NCI-H748 treated with DMSO at 0.1 percent for 48 hours (cell line): ENCODE measurements at places on chromosomes 12 and 14.

GRCh38 chr14:95601650-95602049, 66.8 kb downstream of the GLRX5 start:
- no peak for DNase-seq

DNA sequence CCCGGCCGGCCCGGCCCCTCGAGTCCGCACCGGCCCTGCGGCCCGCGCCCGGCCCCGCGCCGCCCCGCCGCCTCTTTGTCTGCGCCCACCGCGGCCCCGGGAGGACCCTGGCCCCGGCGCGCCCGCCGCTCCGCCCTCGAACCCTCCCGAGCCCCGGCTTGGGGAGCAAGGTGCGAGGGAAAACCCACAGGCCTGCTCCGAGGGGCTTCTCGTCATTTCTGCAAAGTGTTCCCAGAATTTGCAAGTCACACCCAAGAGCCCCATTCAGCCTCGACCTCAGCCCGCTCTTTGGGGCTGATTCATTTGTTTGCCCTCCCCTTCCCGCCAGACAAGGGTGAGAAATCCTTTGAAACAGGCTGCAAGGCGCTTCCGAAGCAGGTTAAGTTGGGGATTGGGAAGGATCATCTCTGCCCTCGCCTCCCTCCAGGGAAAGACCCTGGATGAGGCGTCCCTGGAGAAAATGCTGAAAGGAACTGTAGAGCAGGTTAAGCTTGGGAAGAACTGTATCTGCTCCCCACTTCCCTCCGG, 325 bp upstream of the CLIP1 start:
- DNase-seq = peak; percentile 41

DNA sequence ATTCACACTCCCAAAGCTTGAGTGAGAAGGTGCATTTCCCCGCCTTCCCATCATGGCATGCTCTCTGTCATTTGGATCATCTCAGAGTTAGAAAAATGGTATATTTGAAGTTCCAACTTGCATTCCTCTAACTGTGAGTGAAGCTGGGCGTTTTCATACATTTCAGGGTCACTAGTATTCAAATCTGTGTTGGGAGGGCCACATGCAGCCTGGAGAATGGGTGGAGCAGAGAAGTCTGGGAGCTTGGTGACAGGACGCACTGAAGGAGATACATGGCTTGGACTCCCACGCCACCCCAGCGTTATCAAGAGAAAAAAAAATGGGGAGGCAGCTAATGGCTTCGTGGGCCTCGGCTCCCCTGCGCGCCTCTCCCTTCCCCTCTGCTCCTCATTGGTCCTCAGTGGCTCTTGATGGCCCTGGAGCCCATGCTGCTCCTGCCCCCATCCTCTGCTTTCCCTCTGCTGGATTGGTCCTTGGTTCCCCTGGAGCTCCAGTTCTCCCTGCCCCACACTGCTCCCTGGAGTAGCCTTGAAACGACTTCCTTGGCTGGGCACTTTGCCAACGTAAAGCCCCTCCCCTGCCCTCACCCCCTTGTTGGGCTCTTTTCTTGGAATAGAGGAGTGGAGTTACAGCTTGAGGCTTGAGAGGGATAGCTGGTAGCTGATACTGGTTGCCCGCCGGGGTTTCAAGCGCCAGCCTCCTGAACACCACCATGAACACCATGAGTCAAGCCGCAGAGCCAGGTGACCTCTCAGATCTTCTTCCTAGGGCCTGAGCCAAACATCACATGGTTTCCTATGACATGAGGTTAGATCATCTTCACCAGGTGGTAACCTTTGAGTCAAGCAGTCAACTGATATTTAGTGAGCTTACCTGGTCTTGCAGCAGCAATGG, 139.6 kb downstream of the PRKCH start:
- DNase-seq = no peak

DNA sequence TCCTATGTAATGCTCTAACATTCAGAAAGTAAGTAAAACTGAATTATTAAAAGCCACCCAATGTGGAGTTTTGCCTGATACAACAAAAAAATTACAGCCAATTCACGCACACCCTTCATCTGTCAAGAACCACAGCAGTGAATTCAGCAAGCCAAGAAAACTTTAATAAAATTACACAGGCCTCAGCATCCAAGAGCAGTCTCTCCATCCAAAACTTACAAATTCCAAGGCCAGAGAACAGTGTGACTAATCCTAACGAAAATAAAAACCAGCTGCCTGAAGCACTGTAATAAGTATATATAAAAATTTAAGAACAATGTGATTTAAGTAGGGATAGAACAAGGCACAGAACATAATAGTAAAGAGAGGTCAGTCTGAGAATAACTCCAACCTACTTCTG, 54.2 kb downstream of the SIX6 start:
- DNase-seq = no peak

GRCh38 chr12:132405742-132406251, 76.4 kb upstream of the GALNT9 start:
- no peak for DNase-seq

DNA sequence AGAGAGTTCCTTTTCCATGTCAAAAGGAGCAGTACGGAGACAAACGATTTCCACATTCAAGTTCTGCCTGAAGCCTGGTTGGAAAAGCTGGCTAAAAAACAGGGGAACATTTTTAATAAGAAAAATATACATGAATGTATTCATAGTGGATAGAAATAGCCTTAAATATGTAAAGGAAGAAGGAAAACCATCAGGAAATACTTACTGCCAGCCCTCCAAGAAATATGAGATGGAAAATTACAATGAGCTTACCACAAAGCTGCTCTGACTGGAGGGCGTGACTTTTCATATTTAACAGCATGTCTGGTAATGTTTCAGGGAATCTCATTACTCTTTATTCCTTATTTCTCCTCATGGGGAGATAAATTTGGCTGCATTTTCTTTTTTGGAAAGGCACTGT, 75.9 kb upstream of the ZDHHC17 start:
- DNase-seq = no peak

DNA sequence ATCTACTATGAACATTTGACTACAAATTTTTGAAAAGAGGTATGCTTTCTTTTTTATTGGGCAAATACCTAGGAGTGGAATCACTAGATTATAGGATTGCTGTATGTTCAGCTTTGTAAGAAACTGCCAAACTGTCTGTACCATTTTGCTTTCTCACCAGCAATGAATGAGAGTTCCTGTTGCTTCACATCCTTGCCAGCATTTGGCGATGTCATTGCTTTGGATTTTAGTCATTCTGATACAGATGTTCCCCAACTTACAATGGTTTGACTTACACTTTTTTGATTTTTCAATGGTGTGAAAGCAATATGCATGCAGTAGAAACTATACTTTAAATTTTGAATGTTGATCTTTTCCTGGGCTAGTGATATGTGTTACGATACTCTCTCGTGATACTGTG, 328.7 kb downstream of the RAD51B start:
- DNase-seq = no peak

DNA sequence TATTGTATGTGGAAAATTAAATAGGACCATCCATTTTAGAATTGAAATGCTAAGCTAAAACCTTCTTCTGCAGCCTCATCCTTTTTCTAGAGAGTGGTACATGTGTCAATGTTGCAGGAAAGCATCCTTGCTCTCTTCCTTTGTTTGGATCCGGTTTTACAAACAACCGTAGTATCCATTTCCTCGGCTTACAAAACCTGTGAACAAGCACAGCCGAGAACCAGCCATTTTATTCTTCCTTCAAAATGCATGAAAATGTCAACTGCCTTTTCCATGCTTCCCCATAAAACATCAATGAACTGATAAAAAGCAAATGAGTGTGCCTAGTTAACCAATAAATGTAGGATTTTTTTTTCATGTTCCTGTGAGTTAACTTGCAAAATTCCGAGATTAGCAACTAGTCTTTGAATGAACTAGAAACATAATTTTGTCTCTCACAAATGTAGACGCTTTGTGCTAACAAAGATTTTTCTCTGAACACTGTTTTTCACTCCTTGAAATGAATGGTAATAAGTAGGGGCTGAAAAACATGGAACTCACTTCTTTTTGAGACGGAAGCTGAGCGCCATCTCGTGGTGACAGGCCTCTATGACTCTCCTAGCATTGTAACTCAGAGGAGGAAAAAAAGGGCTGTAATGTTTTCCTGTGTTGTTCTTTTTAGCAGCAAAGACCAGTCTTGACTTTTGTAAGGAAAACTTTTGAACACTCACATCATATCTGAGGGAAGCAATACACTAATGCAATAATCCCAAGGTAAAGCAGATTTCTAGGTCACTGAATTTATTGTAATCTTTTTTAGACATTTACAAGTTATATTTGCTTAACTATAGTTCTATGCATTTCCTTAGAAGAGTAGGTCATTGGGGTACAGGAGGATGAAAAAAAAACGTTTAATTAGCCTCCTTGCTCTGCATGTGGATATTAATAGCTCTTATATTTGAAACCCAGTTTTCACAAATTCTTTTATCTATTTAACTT, 157.4 kb upstream of the FOXG1 start:
- DNase-seq = peak; percentile 81

GRCh38 chr14:42710071-42710470, 1103.4 kb downstream of the LRFN5 start:
- DNase-seq = no peak

GRCh38 chr12:52390739-52391617, 5.5 kb upstream of the KRT84 start:
- DNase-seq = no peak

- no peak for DNase-seq
Measured at GRCh38 chr12:116687888-116688287, 50.0 kb downstream of the SPRING1 start.

DNA sequence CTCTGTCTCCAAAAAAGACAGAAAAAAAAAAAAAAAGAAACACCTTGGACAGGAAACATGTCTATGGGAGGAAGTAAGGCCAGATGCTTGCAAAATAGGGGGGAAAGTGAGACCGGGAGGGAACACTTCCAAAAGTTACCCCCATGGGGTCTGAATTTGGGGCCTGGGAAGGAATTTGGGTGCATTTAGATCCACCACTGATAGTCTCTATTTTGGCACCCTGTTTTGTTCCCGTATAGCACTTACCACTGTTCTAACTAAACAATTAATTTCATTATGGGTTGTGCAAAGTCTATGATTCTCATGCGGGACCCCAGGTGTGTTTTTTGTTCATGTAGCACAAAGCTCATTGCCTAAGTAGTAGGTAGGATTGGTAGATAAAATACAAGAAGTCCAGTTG, 1.4 kb upstream of the MLEC start:
- DNase-seq = no peak

- DNase-seq = peak; percentile 43
Measured at GRCh38 chr14:96051642-96052540, 12.7 kb downstream of the C14orf132 start.

DNA sequence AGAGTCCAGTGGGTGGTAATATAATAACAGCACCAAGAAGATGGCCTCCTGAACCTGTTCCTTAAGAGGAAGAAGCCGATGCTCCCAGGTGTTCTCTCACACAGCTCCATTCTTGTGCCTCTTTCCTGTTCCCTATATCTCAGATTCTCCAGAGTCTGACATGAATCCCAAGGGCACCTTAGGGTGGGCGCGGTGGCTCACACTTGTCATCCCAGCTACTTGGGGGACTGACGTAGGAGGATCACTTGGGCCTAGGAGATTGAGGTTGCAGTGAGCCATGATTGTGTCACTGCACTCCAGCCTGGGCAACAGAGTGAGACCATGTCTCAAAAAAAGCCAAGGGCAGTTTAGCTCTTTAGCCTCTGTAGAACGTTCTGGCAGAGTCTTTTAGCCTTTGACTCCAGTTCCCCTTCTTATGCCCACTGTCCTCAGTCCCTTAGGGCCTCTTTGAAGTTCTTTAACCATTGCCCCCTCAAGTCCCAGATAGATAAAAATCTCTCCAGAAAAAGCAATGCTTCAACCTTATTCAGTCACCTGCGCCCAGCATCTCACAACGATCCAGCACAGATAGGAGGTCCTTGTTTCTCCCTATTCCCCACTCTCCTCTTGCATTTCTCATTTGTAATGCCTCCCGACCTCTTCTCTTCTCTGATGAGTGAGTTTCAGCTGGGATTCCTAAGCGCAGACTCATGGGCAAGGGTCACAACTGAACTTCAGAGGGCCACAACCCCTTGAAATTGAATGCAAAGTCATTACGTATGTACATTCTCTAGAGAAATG, 4.7 kb downstream of the CCDC184 start:
- DNase-seq = no peak

- DNase-seq = peak; percentile 55
Measured at GRCh38 chr12:48002773-48003218, 1.5 kb downstream of the COL2A1 start.
